ENCODE measurements at places on chromosomes 13 and 19.
A peak's percentile ranks its signal among the peaks of the same experiment; 100 is the strongest.

- DNase-seq, result no peak
These were observed 1390.6 kb downstream of the UQCRFS1 start for GRCh38 chr19:27822336-27822735.

DNA sequence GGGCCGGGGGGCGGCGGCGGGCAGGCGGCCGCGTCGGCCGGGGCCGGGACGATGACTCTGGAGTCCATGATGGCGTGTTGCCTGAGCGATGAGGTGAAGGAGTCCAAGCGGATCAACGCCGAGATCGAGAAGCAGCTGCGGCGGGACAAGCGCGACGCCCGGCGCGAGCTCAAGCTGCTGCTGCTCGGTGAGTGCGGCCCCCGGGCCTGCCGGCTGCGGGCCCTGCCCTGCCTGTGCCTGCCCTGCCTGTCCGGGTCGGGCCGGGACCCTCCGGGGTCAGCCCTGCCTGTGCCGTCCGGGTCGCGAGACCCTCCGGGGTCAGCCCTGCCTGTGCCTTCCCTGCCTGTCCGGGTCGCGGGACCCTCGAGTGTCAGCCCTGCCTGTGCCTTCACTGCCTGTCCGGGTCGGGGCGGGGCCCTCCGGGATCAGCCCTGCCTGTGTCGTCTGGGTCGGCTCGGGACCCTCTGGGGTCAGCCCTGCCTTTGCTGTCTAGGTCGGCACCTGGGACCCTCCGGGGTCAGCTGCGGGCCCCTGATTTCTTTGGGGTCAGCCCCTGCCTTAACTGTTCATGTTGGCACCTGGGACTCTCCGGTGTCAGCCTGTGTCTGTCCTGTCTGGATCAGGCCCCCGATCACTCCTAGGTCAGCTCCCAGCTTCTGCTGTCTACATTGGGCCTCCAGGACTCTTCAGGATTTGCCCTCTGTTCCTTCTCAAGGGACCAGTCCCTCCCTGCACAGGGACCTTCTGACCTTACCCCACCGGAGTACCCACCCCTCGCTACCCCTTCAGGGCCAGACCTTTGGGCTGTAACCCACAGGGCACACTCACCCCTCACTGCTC is 659 bp downstream of the GNA11 start:
- DNase-seq, result peak; percentile 51

DNA sequence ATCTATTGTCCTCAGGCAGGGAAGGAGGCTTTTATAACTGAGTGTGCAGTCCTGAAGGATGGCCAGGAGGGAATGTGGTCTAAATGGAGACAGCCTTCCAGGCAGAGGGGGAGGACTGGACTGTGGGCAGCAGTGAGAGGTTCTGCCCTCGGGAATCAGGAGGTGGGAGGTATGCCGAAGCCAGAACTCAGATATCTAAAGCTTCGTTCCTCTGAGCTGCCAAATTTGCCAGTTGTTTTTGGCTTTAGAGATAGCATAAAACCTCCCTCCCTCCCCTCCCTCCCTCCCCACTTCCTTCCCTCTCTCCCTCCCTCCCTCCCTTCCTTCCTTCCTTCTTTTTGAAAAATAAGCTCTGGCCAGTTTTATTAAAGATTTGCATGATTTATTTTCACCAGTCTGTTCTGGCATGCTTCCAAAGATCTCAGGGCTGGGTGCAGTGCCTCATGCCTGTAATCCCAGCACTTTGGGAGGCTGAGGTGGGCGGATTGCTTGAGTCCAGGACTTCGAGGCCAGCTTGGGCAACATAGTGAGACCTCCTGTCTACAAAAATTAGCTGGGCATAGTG is 2.4 kb downstream of the MEDAG start:
- DNase-seq, result no peak

DNA sequence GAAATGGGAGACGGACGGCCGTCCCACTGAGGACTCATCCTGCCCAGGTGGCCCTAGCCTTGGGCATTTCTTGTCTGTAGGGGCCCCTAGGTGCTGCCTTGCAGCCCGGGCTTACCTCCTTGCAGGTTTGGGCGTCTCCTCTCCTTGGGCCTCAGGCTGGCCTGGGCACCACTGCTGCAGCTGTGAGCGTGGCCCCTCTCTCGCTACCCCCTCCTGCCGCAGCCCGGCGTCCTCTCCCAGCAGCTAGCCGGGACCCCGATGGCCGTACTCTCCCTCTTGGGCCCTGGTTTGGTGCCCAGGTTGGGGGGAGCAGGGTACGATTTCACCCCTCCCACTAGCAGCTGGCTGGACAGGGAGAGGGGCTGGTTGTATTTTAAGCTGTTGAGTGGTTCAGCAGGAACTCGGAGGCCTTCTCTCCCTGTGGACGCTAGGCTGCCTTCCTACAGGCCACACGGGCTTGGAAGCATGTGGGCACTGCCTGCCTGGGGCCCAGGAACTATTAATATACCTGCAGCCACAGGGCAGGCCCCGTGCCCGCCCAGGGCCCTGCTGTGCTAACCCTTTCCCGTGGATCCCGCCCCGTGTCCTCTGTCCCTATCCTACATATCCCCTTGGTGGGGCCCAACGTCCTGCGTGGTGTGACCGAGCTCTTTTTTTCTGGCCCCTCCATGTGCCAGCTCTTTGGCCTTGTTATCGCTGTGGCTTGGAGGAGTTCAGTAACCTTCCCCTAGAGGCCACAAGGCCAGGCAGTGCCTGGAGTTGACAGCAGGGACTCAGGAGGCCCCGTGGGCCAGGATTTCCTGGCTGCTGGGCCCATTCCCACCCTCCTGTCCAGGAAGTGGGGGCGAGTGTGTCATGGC is 11.7 kb downstream of the NDUFB7 start:
- DNase-seq, result no peak

DNA sequence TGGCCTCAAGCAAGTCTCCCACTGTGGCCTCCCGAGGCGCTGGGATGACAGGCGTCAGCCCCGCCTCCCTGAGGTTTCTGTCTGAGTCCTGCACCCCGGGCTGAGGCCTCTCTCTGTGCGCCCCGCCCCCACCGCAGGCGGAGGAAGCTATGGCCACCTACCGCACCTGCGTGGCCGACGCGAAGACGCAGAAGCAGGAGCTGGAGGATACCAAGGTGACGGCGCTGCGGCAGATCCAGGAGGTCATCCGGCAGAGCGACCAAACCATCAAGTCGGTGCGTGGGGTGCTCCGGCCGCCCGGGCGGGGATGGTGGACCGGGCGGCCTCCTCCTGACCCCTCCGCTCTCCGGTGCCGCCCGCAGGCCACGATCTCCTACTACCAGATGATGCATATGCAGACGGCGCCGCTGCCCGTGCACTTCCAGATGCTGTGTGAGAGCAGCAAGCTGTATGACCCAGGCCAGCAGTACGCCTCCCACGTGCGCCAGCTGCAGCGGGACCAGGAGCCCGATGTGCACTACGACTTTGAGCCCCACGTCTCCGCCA is 12.7 kb downstream of the ARHGAP45 start:
- peak; percentile 75 for DNase-seq

- DNase-seq, result no peak
These were observed 156.6 kb downstream of the TM9SF2 start for GRCh38 chr13:99657848-99658260.

DNA sequence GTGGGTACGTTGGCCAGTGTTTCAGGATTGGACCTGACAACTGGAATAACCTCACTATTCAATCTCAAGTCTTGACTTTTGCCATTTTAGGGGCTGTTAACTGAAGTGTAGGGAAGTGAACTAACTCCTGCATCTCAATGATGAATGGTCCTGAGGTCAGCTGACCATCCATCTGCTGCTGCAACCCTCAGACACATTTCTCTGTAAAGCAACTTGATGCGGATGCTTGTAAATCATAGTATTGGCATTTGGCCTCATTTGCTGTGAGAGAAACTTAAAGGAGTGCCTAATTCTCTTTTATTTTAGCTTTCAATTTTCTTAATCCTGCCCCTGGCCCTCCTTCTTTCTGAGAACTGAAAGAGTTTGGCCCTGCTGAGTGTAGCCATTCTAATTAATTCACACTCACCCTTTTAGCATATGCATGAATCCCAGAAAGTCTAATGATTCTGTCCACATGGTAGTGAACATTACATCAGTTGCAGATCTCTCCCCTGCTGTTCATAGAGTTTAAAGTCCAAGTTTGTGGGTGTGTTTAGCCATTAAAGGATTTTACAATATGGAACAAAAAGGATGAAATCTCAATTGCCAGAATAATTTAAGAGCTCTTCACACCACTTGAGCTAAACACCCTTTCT is 1531.4 kb upstream of the SLC10A2 start:
- DNase-seq, result no peak

- DNase-seq, result no peak
These were observed 259.9 kb upstream of the SOX21 start for GRCh38 chr13:94972262-94972661.

DNA sequence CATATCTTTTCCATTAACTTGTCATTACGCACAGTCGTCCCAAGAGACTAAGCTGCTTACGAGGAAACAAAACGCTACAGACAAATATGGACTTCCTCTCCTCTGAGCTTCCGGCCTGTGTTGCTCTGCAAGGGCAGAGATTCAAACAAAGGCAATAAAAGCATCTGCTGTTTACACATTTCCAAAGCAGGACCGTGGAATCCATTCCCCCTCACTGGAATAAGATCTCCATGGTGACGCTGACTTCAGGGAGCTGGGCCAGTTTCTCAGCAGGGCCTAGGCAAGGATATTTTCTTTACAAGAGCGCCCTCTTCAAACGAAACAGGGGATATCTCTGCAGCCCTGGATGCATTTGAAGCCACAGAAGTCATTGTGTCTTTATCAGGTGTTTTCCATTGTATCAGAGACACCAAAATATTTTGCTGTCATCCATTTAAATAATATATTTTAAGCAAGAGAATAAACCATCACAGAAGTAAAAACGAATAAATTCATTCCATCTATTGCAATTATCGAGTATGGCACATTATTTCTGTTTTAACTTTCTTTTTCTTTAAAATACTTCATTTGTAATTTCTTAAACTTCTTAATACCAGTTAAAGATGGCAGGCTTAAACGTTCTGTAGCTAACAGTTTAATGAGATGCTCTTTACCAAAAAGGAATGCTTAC is 177.5 kb downstream of the DCLK1 start:
- DNase-seq, result no peak

DNA sequence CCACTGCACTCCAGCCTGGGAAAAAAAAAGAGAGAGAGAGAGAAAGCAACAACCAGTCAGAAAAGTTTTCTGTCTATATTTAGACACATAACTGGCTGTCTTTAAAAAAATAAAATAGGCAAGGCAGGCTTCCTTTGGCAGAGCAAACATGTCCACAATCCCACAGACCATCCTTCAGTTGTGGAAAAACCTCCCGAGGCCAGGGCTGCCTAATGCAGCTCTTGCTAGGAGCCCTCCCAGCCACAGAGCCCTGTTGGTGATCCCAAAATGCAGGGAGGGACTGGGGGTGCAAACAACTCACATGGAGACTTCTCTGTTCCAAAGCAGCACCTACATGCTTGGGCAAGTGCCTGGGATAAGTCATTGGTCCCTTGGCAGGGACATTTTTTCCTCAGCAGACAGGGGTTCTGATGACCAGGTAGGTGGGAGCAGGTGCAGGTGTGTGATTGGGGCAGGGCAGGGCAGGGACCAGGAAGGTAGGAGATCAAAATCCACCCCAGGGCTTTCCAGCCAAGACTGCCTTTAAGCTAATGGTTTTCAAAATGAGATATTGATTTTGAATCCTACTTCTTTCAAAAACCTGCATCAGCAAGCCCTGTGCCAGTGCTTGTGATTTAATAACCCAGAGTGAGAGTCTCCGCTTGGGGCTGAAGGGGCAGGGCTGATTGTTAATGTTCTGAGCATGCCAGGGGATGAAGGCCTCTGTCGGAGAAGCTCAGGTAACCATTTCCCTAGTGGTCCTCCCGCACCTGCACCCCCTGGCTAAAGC is 178.5 kb downstream of the USP12 start:
- no peak for DNase-seq

GRCh38 chr19:57280962-57281400 is 696 bp downstream of the ZNF460 start:
- DNase-seq, result peak; percentile 10

GRCh38 chr13:108851660-108852059 is 222.2 kb downstream of the MYO16 start:
- DNase-seq, result no peak

DNA sequence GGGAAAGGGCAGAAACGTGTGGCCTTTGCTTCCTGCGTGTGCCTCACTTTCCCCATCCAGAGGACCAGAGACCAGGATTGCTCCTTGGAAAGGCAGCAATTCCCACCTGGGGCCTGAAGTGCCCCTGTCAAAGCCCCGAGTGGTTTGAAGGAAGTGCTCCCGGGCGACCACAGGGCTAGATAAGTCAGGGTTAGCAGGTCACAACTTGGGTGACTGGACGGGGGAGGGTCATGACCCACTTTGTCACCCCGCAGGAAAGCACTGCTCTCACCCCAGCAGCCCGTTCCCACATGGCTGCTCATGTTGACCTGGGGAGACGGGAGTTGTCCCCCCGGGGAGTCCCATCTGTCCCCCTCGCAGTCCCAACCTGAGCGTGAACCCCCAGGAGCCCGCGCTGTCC is 459 bp downstream of the PRAM1 start:
- DNase-seq, result no peak

- no peak for DNase-seq
These were observed 15.4 kb downstream of the TLE5 start for GRCh38 chr19:3046698-3047495.

GRCh38 chr19:9128171-9128570 is 1.4 kb upstream of the OR7G3 start:
- no peak for DNase-seq

DNA sequence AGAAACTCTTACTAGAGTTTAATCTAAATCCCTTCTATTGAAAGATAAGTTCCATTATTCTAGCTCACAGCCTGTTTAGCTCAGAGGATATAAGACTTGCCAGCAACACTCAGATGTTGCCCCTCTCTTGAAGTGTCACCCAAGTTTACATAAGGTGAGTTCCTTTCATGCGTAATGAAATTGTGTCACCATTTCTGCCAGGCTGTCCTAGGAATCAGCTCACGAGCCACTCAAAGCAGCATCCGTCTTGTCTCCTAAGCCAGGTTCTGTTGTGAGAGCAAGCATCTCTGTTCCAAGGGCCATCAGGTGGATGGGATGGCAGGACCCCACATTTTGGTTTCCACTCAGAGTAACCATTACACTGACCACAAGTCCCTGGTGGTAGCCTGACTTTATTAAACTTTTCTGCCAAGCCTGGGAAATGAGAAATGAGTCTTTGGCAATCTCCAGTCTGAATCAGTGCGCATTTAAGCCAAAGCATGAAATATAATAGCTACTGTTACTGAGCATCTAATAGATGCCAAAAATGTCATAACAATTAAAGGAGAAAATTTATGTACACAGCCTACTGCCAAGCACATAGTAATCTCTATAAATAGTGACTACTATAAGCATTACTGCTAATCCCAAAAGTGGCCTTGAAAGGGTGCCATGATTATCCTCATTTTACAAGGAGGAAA is 179.6 kb upstream of the MIR17HG start:
- no peak for DNase-seq

DNA sequence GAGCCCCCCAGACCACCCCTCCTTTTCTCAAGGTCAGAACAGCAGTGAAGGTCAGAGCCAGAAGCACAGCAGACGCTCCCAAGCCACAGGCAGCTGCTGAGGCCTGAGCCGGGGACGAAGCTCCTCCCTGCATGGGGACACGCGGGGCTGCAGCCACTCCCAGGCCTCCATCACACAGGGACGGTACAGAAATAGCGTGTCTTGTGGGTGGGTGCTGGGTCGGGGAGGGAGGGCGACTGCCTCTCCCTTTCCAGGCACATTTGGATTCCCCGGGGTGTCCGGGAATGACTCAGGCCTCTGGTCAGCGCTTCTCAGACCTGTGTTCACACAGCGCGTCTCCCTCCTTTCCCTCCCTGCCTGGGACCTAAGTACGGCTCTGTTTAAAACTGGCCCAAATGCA is 33.2 kb downstream of the RASA3 start:
- no peak for DNase-seq
